Substantia nigra (tissue), 51 donors: ENCODE measurements at places on chromosomes 5 and 9.

GRCh38 chr9:21450733-21451394, 10.6 kb downstream of the IFNA1 start:
- no peak for DNase-seq

- DNase-seq: no peak
Observed at GRCh38 chr9:101536351-101536750, 2.7 kb downstream of the RNF20 start.

DNA sequence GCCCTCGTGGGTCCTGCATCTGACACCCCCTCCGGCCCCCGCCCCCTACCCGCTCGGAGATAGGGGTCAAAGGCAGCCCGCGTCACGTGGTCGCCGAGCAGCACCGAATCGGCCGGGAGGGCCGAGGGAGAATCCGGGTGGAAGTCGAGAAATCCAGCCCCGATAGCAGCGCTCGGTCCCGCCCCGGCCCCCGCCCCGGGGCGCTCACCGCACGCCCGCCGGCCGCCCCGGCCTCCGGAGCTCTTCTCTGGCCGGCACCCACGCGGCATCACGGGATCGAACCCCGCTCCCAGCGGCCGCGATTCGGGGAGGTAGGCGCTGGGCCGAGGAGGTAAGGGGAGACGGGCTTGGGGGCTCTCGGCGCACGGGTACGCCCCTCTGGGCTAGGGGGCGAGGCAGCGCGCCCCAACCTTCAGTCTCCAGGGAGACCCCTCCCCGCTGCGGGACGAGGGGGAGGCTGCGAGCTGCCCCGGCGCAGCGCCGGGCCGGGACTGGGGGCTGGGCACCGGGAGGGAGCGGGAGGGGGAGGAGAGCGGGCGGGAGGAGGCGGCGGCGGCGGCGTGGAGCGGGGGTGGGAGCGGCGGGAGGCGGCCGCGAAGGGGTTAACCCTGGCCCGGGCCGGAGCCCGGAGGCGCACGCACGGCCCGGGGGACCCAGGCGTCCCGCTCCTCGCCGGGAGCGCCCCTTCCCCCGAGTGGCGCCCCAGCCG, 22.1 kb upstream of the NDST1 start:
- DNase-seq: peak; percentile 54

DNA sequence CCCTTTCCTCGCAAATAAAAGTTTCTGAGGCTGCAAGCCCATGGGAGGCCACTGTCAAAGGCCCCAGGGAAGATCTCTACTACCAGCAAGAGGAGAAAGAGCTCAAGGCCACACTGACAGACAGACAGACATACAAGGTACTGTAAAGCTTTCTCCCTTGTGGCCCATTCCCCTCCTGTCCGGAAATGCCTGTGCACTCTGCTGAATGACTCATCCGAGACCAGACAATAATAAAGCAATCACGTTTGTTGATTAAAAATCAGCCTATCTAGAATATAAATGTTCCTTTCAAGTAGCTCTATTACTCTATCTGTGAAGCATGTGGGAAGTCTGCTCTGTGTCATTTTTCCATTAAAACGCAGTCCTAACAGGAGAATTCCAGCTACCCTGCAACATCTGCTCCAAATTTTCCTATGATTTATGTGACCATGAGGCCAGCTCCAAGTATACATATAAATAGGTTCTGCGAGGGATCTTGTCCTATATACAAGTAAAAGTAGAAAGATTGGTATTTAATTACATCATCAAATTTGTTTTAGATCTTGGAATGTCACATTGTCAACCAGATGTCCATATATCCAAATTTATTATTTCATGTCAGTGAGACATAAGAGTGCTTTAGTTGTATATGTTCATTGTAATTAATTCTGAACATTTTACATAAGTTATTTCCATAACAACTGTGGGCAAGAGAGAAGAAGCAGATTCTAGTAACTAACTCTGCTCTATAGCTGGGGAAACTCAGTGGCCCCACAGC, 34.7 kb upstream of the TGFBI start:
- DNase-seq: no peak

GRCh38 chr9:98342098-98342819, 86.8 kb upstream of the TBC1D2 start:
- no peak for DNase-seq

- DNase-seq: no peak
Observed at GRCh38 chr9:95286151-95286550, 31.4 kb downstream of the FANCC start.

DNA sequence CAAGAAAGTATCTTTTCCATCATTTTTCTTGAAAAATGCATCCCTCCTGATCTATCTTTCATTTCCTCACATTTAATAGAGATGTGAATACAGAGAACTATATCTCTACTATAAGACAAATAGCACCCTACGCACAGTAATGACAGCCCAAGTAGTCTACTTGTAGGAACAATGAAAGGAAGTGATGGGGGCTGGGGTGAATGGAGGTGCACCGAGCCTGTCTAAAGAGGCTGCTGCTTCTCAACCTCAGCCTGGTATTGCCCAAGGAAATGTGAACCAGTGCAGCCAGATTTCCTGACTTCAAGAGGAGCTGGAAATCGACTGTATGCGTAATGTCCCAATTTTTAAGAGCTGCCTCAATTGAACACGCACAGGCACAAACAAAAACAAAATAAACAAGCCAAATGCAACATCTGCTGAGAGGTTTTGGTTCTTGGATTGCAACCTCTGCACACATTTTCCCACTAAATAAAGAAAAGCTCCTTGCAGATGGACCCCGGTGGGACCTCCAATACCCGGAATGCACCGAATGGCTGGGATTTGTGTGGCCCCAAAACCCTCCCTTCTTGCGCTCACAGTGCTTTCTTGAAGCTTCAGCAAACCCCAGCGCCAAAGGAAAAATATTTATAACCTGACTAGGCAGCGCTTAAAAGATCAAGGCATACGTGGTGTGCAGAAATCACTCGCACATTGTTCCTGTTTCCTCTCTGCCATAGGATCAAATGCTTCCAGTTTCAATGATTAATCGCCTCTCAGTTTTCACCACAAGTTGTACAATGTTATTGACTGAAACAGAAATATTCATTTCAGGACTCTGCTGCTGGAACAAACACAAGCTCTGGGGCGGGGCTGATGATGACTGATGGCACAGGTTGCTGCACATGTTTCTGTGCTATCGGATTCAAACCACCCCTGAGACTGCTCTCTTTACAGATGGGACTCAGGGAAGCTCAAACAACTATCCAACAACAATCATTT, 68.3 kb downstream of the KCNIP1 start:
- no peak for DNase-seq

DNA sequence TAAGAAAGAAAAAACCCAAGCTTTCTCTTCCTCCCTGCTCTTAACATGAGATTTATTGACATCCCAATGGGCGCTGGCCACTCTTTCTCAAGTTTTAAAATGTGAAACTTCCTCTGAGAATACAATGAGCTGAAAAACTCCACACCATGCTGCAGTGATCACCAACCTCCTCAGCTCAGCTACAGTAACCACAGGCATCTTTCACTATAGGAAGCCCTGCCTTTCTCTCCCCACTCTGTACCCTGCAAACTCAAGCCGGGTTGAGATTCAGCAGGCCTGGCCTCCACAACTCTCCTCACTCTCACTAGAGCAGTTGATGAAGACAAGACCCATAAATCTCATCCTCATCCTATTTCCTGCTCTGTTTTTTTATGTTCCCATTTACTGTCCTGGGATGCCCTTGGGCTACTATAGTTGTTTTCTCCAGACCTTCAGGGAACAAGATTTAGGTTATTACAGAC, 48.3 kb downstream of the SH3TC2 start:
- DNase-seq: no peak
